ENCODE measurements at places on chromosomes 1 and 21. TPM values are rescaled to one million over a fixed set of nuclear protein-coding genes. Genes with fewer than 3 reads are reported as not detected.

The SMIM1 gene
- total RNA-seq = not detected

The MROH9 gene
- not detected for total RNA-seq

The FMN2 gene
- 2.5 TPM for total RNA-seq

The LRRC38 gene
- not detected for total RNA-seq

The PLA2G2D gene
- not detected for total RNA-seq

The CRYAA gene
- not detected for total RNA-seq

The ADAMTSL4 gene
- total RNA-seq = 3.6 TPM

The SPRR2E gene
- not detected for total RNA-seq

The WNT3A gene
- 0.12 TPM for total RNA-seq

DNA sequence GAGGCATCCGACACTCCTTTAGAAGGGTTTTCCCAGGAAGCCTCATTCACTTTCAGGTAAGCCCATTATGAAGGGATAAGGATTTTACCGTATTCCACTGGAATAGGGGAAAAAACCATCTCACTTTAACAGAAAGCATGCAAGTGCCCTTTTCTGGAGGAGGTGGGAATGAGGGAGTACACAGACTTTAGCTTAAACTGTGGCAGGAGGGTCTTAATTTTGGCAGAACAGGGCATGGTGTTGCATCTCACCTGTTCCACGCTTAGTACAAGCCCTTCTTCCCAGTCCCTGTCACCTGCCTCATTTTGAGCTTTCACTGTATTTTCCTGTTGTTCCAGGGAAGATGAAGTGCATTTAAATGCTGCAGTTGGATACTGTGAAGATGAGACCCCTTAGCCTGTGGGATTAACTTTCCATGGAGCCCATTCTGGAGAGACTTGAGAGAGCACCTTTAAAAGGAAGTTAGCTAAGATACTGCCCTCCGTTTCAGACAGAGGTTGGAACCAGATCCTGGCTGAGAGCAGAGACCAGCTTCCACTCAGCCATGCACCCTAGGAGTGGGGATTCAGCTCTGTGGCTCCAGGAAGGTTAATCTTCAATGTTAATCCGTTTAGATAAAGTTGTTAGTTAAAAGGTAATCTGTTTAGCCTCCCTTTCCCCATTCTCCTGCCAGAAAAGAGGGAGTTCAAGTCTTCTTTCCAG, 42.6 kb downstream of the PBX1 start:
- H3K4me3 ChIP-seq = peak overlapping the region; percentile 27
- H3K27me3 ChIP-seq = no peaks in the 10 kb centered on the region
- no peaks in the 10 kb centered on the region for H3K36me3 ChIP-seq
- H3K27ac ChIP-seq = peak overlapping the region; percentile 90

- 0 out of 2 replicates have a peak, but pooled peaks cover 3% of the 10 kb centered on the region for H3K4me1 ChIP-seq
- H3K36me3 ChIP-seq = no peaks in the 10 kb centered on the region
- peak; percentile 69 for DNase-seq
- no peak overlapping the region for H3K27ac ChIP-seq
These were observed 25.7 kb downstream of the GPR161 start for GRCh38 chr1:168110896-168111545.

DNA sequence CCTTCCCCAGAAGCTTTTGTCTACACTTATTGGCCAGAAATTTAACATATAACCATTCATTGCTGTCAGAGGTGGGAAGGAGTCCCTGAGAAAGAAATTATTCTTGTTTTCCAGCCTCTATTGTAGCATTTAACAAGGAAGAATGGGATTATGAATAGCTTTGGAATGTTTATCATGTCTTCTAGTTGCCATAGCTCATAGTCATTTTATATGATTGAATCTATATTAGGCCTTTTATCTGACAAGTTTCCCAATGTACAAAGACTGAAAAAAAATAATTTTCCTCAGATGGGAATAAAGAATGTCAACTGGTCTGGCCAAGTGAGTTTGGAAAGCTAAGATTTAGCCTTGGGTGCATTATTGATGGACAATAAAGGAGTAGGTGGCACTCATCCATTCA, 28.3 kb downstream of the PTPRC start:
- no peaks in the 10 kb centered on the region for H3K27me3 ChIP-seq
- no peak for DNase-seq
- no peaks in the 10 kb centered on the region for H3K36me3 ChIP-seq
- H3K4me1 ChIP-seq = peaks cover 9% of the 10 kb centered on the region
- H3K27ac ChIP-seq = no peak overlapping the region
- no peak overlapping the region for H3K4me3 ChIP-seq

DNA sequence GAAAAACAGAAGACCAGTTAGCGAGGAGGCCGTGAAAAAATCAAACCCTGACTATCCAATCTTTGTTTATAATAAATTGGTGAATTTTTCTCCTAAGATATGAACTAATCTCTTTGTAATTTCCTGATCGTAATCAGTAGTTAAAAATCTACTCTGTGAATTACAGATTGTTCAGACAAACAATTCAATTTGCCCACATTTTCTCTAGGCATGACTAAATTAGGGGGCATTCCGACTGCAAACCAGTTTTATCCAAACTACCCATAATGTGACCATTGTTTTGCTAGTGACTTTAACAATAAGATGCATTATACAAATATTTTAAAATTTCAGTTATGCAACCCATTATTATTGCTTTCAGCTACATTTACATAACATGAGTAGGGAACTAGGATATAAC, 546.9 kb upstream of the ADAMTS5 start:
- H3K36me3 ChIP-seq = 0 out of 2 replicates have a peak, but pooled peaks cover 8% of the 10 kb centered on the region
- no peak overlapping the region for H3K27ac ChIP-seq
- no peaks in the 10 kb centered on the region for H3K4me1 ChIP-seq
- no peak overlapping the region for H3K4me3 ChIP-seq
- H3K27me3 ChIP-seq = no peaks in the 10 kb centered on the region

DNA sequence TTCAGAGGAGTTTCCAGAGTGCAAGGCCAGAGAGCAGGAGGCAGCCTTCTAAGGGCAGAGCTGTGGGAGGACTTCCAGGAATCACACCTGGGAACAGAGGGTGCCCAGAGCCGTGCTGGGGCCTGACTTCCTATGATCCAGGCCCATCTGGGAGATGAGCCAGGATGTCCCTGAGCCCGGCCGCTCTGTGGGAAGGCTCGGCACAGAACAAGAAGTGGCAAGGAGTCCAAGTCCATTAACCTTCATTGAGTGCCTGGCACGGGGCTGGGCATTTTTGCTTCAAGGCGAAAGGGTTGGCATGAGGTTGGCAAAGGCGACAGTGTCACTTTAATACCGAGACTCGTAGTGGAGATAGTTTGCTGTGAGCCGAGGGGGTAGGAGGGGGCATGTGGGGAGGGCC, 18.2 kb downstream of the TMEM201 start:
- no peaks in the 10 kb centered on the region for H3K4me1 ChIP-seq
- H3K27ac ChIP-seq = no peak overlapping the region
- no peak overlapping the region for H3K4me3 ChIP-seq
- 0 out of 2 replicates have a peak, but pooled peaks cover 3% of the 10 kb centered on the region for H3K36me3 ChIP-seq
- no peaks in the 10 kb centered on the region for H3K27me3 ChIP-seq

DNA sequence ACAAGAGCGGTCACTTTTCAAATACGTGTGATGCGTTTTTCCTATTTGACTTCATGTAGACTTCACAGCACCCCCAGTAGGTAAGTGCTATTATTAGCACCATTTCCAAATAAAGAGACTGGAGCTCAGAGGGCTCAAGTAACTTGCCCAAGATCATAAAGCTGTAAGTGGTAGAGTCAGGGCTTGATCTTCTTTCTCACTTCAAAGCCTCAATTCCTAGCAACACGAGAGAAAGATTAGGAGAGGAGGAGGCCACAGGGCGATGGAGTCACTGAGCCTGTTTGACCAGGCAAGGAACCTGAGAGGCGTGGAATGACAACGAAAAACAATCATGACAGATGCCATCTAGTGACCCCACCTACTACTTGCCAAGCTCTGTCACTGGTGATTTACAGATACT, 181.0 kb downstream of the FOXD2 start:
- H3K4me1 ChIP-seq = no peaks in the 10 kb centered on the region
- no peak overlapping the region for H3K4me3 ChIP-seq
- H3K27ac ChIP-seq = no peak overlapping the region
- peak; percentile 10 for DNase-seq

DNA sequence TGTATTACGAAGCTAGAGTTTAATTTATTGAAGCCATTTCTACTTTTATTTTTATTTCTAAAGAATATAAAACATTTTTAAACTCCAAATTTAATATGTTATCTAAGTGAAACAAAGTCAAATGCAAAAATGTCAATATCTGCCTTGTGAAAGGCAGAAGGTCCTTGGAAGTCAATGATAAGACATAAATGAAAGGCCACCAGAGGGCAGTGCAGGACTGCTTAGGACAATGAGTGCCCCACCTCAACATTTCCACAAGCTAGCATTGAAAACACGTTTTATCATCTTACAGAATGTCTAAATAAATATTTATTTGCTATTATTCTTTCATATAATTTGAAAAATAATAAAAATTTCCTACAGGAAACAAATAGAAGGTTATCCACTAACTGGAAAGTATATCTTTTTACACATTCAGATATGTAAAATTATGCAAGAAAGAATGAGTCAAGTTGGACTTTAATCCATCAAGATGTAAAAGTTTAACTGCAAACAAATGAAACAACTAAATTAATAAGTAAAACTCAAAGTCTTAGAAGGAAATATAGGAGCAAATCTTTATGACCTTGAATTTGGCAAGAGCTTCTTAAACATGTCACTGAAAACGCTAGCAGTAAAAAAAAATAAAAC, 140.1 kb upstream of the FMN2 start:
- H3K36me3 ChIP-seq = no peaks in the 10 kb centered on the region
- DNase-seq = peak; percentile 93
- no peak overlapping the region for H3K4me3 ChIP-seq
- no peaks in the 10 kb centered on the region for H3K4me1 ChIP-seq
- no peaks in the 10 kb centered on the region for H3K27me3 ChIP-seq

- no peak for DNase-seq
- H3K27me3 ChIP-seq = no peaks in the 10 kb centered on the region
- H3K27ac ChIP-seq = no peak overlapping the region
- no peaks in the 10 kb centered on the region for H3K36me3 ChIP-seq
- peaks cover 6% of the 10 kb centered on the region for H3K4me1 ChIP-seq
These were observed 226.0 kb downstream of the CHRM3 start for GRCh38 chr1:239612379-239612778.

GRCh38 chr1:173354937-173355280, 122.2 kb upstream of the PRDX6 start:
- H3K4me3 ChIP-seq = no peak overlapping the region
- H3K36me3 ChIP-seq = no peaks in the 10 kb centered on the region
- no peaks in the 10 kb centered on the region for H3K27me3 ChIP-seq
- H3K4me1 ChIP-seq = no peaks in the 10 kb centered on the region
- no peak overlapping the region for H3K27ac ChIP-seq

GRCh38 chr21:32249511-32250280, 29.2 kb downstream of the MIS18A start:
- DNase-seq = no peak
- H3K36me3 ChIP-seq = no peaks in the 10 kb centered on the region
- H3K4me1 ChIP-seq = no peaks in the 10 kb centered on the region
- no peaks in the 10 kb centered on the region for H3K27me3 ChIP-seq

GRCh38 chr1:56441601-56442000, 137.8 kb downstream of the PLPP3 start:
- no peak overlapping the region for H3K4me3 ChIP-seq
- DNase-seq = no peak
- peaks cover 19% of the 10 kb centered on the region for H3K4me1 ChIP-seq
- H3K27ac ChIP-seq = no peak overlapping the region
- H3K36me3 ChIP-seq = no peaks in the 10 kb centered on the region

GRCh38 chr1:35622510-35623178, 18.7 kb downstream of the PSMB2 start:
- DNase-seq = peak; percentile 42
- H3K27me3 ChIP-seq = no peaks in the 10 kb centered on the region
- peak overlapping the region; percentile 85 for H3K27ac ChIP-seq
- H3K36me3 ChIP-seq = 0 out of 2 replicates have a peak, but pooled peaks cover 2% of the 10 kb centered on the region
- peaks cover 33% of the 10 kb centered on the region for H3K4me1 ChIP-seq
- peak overlapping the region; percentile 12 for H3K4me3 ChIP-seq

GRCh38 chr1:72283022-72283306, 625 bp upstream of the NEGR1 start:
- H3K27ac ChIP-seq = peak overlapping the region; percentile 30
- peaks cover 48% of the 10 kb centered on the region for H3K27me3 ChIP-seq
- DNase-seq = peak; percentile 60

DNA sequence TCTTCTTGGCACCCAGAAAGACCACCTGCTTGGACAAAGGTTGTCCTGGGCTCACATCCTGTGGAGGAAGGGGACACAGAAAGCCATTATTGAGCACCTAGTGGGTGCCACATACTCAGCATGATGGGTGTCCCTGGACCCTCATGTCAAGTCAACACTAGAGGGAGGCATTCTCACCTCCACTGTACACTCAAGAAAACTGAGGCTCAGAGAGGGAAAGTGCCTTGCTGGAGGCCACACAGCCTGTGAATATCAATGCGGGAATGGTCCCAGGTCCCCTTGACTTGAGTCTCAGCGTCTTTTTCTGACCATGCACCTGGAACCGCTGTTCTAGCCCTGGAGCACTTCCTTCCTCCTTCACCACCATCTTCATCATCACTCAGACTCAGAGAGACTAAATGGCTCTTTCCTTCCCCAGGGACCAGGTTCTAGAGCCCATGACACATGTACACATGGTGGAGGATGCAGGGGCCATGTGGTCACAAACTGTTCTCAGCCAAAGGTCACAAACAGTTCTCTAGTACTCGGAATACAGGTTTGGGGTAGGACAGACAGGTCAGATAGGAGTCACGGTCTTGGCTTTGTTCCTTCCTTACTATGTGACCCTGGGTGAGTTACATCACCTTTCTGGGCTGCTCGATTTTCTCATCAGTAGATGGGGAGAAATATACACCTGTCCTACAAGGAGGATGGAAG, 89.2 kb upstream of the WNT4 start:
- DNase-seq = no peak
- H3K27me3 ChIP-seq = no peaks in the 10 kb centered on the region
- no peak overlapping the region for H3K27ac ChIP-seq
- no peaks in the 10 kb centered on the region for H3K36me3 ChIP-seq
- peaks cover 19% of the 10 kb centered on the region for H3K4me1 ChIP-seq

- H3K4me3 ChIP-seq = no peak overlapping the region
- H3K27ac ChIP-seq = no peak overlapping the region
- no peaks in the 10 kb centered on the region for H3K27me3 ChIP-seq
- H3K36me3 ChIP-seq = no peaks in the 10 kb centered on the region
- DNase-seq = peak; percentile 93
- no peaks in the 10 kb centered on the region for H3K4me1 ChIP-seq
These were observed 32.9 kb upstream of the DIPK1A start for GRCh38 chr1:92994105-92994712.

GRCh38 chr21:37383086-37383485, 16.5 kb downstream of the DYRK1A start:
- no peak overlapping the region for H3K27ac ChIP-seq
- no peaks in the 10 kb centered on the region for H3K27me3 ChIP-seq
- DNase-seq = peak; percentile 32
- H3K36me3 ChIP-seq = no peaks in the 10 kb centered on the region
- peaks cover 50% of the 10 kb centered on the region for H3K4me1 ChIP-seq

- peaks cover 7% of the 10 kb centered on the region for H3K4me1 ChIP-seq
- H3K27me3 ChIP-seq = no peaks in the 10 kb centered on the region
- H3K36me3 ChIP-seq = no peaks in the 10 kb centered on the region
- DNase-seq = peak; percentile 99
- no peak overlapping the region for H3K27ac ChIP-seq
- no peak overlapping the region for H3K4me3 ChIP-seq
These were observed 177.3 kb downstream of the CAMTA1 start for GRCh38 chr1:6962478-6962995.

GRCh38 chr1:248757784-248758195, 2.2 kb upstream of the LYPD8 start:
- 0 out of 2 replicates have a peak, but pooled peaks cover 4% of the 10 kb centered on the region for H3K36me3 ChIP-seq
- DNase-seq = no peak
- no peaks in the 10 kb centered on the region for H3K27me3 ChIP-seq
- no peak overlapping the region for H3K4me3 ChIP-seq
- H3K4me1 ChIP-seq = no peaks in the 10 kb centered on the region

- DNase-seq = peak; percentile 74
- no peak overlapping the region for H3K4me3 ChIP-seq
- peaks cover 9% of the 10 kb centered on the region for H3K4me1 ChIP-seq
These were observed 238.0 kb upstream of the TMEM51 start for GRCh38 chr1:14915356-14916054.
